ENCODE measurements at places on chromosomes 1 and 21.
A peak's percentile ranks its signal among the peaks of the same experiment; 100 is the strongest.

- DNase-seq = no peak
Measured at GRCh38 chr1:231050395-231050794, 10.3 kb upstream of the FAM89A start.

- no peak for DNase-seq
Measured at GRCh38 chr1:966135-966703, at the start of gene PLEKHN1. Gene PLEKHN1 (plus strand): TSS chr1:966482. CDS start chr1:966532, 50 bp downstream.

- DNase-seq = no peak
Measured at GRCh38 chr1:153688276-153688675, 9.8 kb downstream of the NPR1 start.

- DNase-seq = peak; percentile 63
Measured at GRCh38 chr21:45087022-45087823, 12.8 kb downstream of the ADARB1 start.

DNA sequence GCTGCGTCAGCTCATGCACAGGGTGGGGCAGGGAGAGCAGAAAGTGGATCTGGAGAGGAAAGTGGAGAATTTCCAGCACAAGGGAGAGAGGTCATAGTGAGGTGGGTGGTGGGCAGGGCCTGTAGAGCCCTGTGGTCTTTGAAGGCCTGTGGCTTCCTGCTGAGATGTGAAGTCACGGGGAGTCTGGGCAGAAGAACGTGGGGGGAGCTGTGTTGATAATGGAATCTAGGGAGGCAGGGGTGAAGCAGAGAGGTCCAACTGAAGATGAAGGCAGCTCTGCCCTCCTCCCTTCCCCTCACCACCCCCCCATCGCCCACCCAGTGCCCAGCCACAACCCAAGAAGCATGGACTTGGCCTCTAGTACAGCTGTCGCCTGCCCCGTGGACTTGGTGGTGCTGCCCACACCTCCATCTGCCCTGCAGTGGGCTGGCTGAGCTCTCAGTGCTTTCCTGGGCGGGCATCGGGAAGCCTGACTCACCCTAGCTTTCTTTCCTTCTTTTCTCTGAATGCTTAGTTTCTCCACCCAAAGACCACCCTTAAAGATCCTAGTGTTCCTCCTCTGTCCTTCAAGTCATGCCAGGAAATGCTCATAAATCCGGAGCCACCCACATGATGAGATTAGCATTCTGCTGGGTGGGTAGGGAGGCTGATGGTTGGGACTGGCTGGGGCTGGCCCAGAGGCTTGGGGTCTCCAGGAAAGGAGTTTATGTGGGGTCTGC, 186.1 kb downstream of the TRABD2B start:
- DNase-seq = no peak

DNA sequence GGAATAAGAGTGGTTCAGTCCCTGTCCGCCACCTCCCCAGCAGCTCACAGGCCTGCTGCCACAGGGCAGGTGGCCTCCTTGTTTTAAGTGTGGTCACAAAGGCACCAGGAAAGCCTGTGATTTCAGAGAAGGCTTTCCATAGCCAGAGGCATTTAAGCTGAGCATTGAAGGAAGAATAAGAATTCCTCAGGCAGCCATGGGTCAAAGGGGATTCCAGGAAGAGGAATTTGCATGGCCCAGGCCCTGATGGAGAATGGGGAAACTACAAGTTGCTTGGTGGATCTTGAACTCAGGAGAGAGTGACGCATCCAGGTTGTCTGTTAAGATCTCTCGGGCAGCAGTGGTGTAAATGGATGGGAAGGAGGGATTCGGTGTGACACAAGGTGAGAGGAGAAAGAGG, 66.7 kb downstream of the KLHDC7A start:
- no peak for DNase-seq

DNA sequence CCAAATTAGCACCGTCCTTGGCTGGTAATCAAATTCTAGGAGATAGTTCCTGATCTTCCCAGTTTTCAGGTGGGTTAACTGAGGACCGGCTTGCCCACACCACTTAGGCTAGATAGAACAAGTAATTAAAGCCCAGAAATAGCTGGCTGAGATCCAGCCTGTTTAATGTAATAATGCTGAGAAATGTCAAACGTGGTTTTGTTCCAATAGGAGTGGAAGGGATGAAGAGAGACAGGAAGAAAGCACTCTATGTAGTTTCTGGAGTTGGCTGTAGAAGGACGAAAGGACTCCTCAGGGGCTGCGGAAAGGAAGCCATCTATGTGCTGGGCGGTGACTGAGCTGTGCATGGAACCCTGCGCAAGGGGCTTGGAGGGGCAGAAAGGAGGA, 18.6 kb downstream of the NAV1 start:
- no peak for DNase-seq

DNA sequence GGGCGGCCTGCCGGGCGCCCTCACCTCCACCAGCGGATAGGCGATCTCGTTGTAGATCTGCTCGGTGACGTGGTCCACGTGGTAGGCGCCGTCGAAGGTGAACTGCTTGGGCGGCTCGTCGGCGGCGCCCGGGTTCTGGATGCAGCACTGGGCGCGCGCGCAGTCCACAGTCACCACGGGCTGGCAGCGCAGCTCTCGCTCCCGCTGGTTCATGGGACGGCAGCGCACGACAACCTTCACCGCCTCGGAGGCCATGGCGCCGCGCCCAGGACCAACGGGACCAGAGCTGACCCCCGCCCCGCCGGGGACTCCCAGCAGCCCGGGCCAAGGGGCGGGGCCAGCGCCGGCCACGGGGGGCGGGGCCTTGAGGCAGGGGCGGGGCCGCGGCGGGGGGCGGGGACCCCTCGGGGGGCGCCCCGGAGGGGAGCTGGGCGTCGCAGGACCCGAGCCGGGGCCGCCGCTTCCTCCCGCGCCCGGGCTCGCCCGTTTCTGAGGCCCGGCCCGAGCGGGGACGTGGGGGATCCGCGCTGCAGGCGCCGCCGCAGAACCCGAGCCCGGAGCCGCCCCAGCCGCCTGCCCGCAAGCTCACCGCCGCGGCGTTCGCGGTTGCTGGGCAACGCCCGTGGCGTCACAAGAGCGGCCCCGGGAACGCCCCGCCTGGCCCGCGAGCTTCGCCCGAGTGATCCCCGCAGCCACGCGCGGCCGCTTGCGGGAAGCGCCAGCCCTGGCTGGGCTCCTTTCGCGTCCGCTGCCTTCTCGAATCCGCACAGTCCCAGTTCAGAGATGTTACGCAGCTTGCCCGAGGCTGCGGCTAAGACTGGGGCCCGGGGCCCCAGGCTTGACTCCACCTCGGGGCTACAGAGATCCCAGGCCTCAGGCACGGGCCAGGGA, at the start of gene KIF17:
Gene KIF17 (minus strand): TSS at position 556 of the 891 bp plus-strand sequence. CDS start 301 bp downstream, at position 255.
- DNase-seq = no peak

DNA sequence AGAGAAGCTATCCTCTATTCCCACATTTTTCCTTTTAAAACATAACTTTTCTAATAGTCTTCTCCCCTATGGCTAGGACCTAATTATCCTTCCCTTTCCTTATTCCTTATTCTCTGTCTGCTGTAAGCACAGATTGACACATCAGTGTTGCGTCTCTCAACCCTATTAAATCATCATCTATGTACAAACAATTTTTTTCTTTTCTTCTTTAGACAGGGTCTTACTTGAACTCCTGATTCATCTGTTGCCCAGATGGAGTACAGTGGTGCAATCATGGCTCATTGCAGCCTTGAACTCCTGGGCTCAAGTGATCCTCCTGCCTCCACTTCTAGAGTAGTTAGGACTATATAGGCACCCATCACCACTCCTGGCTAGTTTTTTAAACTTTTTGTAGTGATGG, 8.3 kb downstream of the KLHDC9 start:
- DNase-seq = no peak
